GM19239 (cell line): ENCODE measurements at places on chromosomes 2 and 18.

DNA sequence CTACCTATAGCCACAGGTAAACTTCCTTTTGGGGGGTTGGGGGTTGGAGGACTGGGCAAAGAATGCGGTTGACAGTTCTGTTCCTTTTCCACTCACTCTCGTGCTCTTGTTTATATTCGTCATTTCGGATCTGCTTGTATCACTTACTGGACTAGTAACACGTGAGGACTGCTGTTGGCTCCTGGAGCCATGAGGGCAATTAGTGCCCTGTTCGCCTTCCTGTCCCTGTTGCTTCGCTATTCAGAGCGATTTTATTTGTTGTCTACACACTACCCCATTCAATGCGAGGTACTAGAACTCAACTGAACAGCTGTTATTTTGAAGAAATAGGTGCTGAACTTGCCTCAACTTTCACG lies 1.1 kb downstream of the KCNJ3 start:
- no peak for DNase-seq

- DNase-seq, result no peak
These were observed 87.6 kb upstream of the FAM110C start for GRCh38 chr2:133675-134593.

DNA sequence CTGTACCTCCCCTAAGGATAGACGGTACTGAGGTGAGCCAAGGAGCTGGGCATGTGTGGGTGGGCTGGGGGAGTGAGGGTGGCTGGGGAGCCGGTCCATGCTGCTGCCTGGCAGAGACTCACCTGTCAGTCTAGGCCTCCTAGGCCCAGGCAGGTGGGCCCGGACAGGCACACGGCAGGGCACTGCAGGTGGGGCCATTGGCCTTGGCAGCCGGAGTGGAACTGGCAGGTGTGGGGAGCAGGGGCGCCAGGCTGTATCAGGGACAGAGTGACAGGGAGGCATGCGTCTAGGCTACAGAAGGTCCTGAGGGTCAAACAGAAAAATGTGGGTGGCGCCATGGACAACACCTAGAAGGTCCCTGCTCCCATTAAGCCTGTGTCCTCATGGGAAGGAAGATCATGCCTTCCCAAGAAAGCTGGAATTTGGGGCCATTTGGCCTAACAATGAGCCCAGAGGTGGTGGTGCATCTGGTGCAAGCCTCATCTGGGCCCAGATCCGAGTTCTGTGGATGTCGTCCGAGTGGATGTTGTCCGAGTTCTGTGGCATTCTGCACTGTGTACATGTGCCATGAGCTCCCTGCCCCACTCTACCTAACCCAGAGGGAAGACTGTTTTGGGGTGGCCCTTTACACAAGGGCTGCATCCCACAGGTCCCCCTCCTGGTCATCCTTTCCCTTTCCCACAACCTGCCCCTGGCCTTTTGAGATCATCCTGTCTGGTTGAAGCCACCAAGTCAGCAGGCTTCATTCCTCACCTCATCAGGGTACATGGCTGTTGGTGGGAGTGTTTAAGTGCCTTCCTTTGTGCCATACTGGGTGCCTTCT lies 249.7 kb downstream of the GLI2 start:
- no peak for DNase-seq

DNA sequence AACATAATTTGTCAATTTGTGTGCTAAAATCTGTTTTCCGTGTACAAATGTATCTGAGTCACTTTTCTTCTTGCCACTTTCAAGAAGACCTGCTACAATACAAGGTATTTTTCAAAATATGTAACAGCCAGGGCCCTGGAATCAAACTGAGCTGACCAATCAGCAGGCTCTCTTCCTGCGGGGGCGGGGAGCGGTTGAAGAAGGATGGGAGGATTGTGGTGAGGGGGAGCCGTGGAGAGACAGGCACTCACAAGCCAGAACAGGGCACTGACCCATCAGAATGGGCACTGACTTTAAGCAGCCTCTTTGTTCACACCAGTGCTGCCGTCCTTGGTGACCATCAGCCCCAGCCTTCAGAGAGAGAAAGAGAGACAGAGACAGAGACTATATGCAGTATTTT lies 40.6 kb upstream of the CCNYL1 start:
- DNase-seq, result no peak
